NCI-H510A treated with DMSO at 0.1 percent for 48 hours (cell line): ENCODE measurements at places on chromosomes 7 and 10.

- no peak for DNase-seq
These were observed 21.8 kb downstream of the KBTBD2 start for GRCh38 chr7:32869716-32870115.

DNA sequence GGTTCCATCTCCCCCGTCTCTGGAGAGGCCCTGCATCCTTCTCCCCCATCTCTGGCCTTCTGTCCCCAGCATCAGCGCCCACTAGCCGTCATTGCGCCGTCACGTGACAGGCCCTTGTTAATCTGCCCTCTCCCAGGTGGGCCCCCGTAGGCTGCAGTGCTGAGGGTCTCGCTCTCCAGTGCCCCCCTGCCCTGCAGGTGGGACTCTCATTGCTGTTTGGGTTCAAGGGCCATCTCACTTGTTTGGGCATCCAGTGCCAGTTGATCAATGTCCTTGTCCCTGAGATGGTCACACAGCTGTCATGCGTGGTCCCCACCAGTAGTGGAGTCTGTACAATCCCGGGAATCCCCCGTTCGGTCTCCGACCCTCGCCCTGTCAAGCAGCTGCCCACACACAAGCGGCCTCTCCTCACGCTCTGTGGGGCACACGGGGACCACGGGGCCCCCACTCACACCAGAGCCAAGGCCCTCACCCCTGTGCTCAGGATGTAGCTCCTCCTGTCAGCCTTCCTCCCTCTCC is 114.0 kb downstream of the INPP5A start:
- DNase-seq: no peak

DNA sequence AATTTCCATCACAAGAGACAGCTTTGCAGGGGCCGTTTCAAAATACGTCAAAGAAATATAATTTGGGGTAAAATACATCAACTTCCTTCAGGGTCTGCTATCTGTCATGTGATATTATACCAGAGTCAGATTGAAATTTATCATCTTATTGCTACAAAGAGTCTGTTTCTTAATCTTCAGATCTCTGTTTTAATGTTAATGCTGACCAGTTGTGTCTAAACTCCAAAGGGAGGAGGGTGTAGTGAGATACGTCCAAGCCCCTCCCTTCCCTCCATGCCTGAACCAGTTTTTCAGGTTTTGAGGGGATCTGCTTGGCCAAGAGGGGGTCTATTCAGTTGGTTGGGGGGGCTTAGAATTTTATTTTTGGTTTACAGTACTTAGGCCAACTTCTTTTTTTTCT is 891.6 kb downstream of the GRM8 start:
- DNase-seq: no peak

GRCh38 chr10:127882801-127883459 is 9.8 kb downstream of the CLRN3 start:
- DNase-seq: no peak

DNA sequence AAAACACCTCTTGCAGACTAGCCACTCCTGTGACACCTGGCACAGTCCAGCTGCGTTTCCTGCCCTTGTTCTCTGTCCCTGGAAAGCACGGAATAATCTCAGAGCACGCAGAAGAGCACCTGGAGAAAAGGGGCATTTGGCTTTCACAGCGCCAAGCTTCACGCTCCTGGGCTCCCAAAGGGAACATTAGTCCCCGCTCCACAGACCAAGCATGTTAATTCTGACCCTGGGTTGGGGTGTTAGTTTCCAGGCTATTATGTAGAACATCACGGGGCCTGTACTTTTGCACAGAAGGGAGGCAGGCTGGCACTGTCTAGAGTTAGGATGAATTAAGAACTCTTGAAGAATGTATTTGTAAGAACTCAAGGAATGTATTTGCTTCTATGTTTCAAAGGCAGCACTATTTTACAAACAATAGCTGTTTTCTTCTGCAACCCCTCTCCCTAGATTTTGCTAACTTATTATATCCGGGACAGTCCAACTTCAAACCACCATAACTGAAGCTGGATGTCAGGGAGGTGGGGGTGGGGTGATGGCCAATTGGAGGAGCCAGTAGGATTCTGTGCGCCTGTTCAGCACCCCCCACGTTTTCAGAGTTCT is 62.2 kb upstream of the TRIM8 start:
- DNase-seq: peak; percentile 62

DNA sequence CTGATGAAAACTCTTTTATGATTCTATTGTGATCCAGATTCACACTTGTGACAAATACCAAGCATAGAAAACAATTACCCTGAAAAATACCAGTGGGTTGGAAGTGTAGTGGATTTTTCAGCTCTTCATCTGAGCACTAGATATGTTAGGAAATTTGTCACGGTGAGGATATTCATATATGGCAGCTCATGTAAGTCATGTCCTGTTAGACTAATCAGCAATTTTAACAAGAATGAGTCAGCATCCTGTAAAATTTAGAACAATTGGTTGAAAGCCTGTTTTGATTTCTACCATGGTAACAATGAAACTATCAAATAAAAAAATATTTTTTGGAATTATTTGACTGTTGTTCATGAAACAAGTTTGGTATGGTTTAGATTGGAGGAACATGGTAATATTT is 334.3 kb downstream of the CACNA2D1 start:
- no peak for DNase-seq

DNA sequence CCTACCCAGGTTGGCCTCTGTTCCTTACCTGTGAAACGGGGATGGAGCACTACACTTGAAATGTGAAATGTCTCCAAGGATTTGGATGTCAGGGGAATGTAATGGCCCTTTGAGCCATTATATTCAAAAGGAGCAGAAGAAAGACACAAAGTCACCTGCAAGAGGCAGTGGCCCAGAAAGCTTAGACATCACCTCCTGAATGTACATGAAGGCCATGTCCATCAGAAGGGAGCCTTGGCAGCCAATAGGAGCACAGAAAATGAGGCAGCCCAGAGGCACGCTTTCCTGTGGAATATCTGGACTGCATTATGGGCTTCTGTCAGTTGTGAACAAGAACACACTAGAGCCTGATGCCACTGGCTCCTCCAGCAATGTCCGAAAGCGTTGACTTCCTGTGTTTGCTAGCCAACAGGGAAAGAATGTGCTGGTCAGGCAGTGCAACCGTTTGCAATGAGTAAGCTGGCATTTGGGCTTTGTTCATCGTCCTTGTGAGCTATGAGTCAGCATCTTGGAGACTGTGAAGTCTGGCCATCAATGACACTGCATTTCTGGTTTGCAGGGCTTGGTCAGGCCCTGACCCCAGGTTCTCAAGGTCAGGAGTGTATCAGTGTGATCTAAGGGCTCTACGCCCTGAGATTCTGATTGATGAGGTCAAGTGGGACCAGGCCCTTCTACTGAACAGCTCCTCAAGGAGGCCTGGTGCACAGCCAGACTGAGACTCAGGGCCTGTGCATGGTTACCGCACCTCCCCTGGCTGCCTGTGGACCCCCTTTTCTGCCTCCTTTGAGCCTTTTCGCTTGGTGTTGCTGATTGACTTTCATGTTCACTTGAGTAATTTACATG is 222.4 kb downstream of the RPS24 start:
- DNase-seq: no peak

GRCh38 chr10:24966962-24967481 is 14.6 kb upstream of the PRTFDC1 start:
- no peak for DNase-seq

DNA sequence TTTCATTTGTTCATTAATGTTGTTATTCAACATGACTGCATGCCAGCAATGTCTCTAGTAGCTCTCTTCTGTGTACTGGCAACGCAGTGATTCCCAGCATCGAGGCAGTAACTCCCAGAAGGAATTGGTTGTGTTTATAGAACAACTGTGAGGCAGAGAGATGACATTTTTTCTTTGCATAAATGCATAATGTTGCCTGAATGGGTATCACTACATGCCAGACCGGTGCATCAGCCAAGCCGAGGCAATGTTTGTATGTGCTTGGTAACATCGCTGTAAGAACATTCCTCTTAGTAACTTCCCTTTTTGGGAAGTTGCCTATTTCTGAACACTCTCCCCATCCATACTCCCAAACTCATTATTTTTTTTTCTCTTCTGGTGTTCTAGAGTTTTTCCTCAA is 182.9 kb downstream of the HTR7 start:
- no peak for DNase-seq

- no peak for DNase-seq
These were observed 37.0 kb upstream of the LRRC17 start for GRCh38 chr7:102875700-102876295.

- DNase-seq: no peak
These were observed 27.8 kb upstream of the ITGB1 start for GRCh38 chr10:32985775-32986350.

DNA sequence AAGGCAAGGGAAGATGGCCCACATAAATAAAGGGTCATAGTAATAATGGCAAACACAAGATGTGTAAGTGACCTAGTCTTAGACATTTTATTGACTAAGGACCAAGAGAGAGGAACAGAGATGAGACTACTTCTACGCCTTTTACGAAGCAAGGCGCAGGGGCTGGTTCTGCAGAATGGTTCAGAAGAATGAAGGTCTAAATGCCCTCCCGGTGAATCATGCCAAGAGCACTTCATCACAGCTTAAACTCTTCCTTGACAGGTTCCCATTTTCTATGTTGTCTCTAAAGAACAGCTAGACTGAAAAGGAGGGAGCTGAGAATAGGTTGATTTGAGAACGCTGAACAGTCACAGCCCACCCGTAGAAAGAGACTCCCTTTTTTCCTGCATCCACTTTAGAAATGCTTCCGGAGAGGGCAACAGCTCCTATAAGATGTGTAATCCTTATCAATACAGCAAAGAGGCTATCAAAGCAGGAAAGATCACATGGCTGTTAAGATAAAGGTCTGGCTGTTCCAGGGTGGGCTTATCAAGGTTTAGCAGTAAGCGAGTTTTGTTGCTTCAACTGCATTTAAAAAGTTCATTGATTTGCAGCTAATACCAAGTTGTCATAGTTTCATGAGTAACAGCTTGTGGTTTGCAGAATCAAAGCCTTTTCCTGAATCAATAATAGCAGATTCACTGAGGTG is 93.4 kb upstream of the AUTS2 start:
- DNase-seq: no peak

DNA sequence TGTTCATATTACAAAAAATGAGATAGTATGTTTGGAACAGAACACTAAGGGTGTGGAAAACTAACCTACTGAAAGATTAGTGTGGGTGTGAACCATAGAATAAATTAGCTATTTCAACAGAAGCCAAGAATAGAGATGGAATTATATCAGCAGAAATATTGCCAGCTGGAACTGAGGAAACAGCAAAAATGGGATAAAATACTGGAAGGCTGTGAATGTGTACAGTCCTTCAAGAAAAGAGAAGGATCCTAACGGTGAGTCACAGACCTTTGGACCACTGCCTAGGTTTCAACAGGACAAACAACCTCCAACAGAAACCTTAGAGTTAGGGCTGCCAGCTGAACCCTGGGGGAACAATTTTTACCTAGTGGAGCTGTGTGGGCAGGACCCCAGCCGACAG is 395.0 kb downstream of the ZWINT start:
- no peak for DNase-seq

- no peak for DNase-seq
These were observed 39.7 kb upstream of the ZNF32 start for GRCh38 chr10:43688348-43688892.

GRCh38 chr7:24898691-24899090 is 81.3 kb downstream of the OSBPL3 start:
- DNase-seq: no peak

DNA sequence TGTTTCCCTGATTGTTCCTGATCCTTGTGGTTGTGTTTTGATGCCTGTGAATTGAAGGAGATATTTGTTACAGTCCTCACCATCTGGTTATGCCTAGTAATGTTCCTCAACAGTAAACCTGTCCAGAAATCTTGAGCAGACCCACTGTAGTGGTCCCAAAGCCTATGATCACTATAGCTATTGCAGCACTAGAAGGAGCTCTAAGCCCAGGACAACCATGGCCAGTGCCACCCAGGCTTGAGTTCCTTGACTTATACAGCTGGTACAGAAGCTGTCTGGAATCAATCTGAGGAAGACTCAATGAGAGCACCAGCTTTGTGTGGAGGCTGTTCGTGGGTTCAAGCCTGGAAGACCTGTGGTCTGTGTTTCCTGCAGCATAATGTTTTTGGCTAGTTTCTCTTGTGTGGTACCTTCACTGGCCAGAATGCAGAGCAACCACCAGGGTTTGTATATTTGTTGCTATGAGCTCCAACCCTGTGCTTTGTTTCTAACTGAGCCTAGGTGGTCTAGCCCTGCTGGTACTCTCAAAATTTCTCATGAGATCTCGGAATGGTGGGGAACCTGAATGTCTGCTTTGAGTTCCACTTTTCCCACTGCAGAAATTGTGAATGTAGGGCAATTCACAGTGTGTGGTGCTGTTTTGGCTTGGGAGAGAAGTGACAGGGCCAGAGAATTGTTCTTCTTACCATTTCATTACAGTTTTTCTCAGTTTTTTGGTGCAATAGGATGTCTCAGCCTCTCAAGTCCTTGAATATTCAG is 355.2 kb downstream of the SUGCT start:
- DNase-seq: no peak

DNA sequence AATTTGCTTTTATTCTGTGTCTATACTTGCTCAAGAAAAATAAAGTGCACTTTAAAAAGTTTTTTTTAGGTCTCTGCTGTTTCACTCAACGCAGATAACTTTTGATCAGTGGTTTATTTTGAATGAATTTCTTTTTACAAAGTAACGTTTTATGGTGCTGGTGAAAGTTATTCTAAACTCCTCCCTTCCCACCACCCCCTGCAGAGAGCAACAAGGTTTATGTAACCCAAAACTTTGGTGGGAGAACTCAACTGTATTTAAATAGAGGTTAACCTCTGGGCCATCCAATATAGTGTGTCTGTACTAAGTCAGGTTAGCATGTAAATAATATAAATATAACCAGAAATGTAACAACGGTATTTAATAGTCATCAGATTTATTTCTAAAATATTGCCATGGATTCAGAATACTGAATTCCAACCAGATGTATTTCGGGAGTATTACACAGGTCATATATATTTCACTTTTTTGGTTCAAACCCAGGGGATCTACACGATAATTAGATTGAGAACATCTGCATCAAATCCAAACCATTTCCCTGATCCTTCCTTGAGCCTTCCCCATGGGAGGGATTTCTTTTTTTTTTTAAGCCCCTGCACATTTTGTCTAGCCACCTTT is 3.9 kb upstream of the CUX1 start:
- no peak for DNase-seq

GRCh38 chr10:117578999-117579590 is 36.5 kb downstream of the EMX2 start:
- no peak for DNase-seq

DNA sequence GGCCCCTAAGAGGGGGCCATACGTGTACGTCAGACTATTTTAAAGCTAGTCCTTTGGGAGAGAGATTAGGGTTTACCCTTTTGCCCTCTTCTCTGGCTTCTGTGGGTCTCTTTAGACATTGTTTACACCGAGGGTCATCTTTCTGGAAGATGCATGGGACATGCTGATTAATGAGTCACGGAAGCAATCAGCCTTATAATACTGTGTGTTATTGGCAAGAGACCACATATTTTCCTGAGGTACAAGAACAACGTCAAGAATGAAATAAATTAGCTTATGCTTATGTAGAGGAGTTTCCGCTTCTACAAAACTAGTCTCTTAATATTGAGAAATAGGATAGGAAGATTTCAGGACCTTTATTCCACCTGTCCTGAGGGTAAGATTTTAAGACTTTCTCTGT is 327.7 kb downstream of the BBS9 start:
- no peak for DNase-seq
